ENCODE measurements at places on chromosomes 3 and 15. TPM values are rescaled to one million over a fixed set of nuclear protein-coding genes. Genes with fewer than 3 reads are reported as not detected.

GRCh38 chr15:40693904-40694687 is 878 bp upstream of the RAD51 start:
- ATAC-seq = no peak

DNA sequence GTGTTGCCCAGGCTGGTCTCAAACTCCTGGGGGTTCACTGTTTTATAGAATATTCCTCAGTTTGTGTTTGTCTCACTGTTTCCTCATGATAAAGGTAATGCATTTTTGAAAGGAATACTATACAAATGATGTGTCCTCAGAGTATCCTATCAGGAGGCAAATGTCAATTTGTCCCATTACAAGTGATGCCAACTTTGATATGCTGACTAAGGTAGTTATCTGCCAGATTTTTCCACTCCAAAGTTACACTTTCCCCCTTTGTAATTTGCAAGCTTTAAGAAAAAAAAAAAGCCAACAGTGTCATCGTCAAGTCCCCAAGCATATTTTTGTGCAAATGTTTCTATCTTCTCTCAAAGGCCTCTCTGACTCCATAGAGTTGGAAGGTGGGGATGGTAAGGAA is 9.0 kb downstream of the EIF5A2 start:
- no peak for ATAC-seq

DNA sequence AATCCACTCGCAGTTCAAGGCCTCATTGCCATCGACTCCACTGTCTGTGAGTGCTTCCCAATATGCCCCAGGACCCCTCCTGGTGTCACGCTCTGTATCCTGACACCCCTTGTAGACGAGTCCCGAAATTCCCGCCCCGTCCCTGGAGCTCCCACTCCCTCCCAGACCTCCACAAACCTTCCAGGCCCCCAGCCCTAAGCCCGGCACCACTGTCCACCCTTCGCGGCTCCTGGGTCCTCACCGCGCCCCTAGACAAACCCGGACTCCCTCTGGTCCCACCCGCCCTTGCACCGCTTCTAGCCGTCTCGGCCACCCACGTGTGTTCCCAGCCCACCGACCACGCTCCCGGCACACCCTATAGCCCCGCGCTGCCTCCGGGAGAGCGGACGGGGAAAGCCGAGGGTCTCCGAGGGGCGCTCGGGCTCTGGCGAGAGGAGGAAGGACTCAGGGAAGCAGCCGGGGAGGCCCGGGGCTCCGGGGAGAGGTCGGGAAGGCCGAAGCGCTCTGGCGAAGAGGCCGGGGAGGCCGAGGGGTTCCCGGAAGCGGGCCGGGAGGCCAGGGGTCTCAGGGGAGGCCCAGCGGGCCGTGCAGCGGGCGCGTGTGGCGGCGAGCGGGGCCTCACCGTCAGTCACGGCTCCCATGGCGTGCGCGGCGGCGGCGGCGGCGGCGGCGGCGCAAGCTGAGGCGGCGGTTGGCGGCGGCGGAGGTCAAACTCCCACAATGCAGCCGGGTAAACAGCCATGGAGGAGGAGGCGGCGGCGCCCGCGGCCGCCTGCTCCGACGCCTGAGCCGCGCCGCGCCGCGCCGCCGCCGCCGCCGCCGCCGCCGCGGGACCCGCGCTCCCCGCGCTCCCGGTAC is at the start of the genes ATXN7 and THOC7:
ATXN7 (plus strand) TSS at position 718 of the 858 bp plus-strand sequence. CDS start 48,732 bp downstream, outside the sequence.
THOC7 (minus strand) TSS at position 656 of the 858 bp plus-strand sequence; CDS start at position 641, 15 bp downstream.
- ATAC-seq = peak; percentile 76

GRCh38 chr3:61730577-61731231 is 169.3 kb downstream of the PTPRG start:
- no peak for ATAC-seq

DNA sequence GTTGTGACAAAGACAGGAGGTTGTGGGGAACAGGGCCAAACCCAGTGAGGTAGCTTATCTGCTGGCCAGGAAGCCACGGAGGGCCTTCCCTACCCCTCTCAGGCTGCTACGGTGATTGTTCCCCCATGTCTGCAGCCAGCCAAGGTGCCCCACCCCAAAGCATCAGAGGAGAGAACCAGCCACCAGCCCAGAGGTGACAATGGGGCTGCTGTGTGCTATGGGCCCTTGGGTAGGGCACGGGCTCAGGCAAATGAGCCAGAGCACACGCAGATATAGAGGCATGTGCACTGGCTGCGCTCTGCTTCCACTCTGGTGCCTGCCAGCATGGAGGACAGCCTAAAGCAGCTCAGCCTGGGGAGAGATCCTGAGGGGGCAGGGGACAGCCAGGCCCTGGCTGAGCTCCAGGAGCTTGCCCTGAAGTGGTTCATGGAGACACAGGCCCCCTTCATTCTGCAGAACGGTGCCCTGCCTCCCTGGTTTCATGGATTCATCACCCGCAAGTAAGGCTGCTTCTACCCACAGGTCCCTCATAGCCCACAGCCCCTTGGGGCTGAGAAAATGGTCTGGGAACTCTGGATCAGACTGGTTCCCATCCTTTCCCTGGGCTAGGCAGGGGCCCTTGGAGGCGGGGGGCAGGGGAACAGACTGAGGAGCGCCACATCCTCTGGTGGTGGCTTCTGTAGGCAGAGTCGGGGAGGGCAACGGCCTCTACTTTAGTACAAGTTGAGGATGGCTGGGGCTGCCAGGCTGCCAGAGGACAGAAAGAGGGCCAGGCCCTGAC is at the start of gene SH2D7:
SH2D7 (plus strand) TSS at position 301 of the 781 bp plus-strand sequence; CDS start at position 325, 24 bp downstream.
- ATAC-seq = no peak

GRCh38 chr3:49454458-49454857 is 15.6 kb upstream of the DAG1 start:
- peak; percentile 54 for ATAC-seq

DNA sequence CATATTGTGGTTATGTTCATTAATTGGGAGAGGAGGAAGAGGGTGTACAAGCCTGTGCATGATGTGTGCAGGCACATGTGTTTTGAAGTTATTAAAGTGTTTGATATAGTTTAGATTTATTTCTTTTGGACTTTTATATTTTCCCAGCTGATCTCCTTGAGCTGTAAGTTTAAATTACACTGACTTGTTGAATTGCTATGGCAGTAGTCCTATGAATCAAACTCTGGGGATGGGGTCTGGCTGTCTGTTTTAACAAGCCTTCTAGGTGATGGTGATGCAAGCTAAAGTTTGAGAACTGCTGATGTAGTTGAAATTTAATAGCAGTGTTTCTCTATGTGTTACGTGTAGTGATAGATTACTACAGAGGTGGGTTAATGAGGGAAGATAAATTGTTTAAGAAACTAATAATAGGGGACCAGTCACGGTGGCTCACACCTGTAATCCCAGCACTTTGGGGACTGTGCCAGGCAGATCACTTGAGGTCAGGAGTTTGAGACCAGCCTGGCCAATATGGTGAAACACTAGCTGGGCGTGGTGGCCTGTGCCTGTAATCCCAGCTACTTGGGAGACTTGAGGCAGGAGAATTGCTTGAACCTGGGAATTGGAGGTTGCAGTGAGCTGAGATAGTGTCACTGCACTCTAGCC is 7.0 kb downstream of the ARIH1 start:
- ATAC-seq = no peak

- no peak for ATAC-seq
Observed at GRCh38 chr3:33428734-33429133, 11.5 kb downstream of the UBP1 start.

DNA sequence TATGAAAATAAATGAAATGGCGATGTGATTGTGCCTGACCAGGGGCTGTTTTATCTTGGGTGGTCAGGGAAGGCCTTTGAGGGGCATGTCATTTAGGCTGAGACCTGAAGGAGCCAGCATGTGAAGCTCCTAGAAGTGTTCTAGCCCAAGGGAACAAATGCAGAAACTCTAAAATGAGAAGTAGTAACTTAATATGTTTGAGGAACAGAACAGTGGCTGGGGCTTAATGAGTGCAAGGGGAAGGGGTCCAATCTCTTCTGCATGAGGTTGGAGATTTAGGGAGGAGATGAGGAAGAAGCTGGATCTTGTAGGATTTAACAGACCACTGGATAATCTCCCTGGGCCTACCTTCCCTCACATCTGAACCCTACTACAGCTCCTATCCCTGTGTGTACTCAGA is 110.5 kb downstream of the AKAP13 start:
- no peak for ATAC-seq

- ATAC-seq = no peak
Observed at GRCh38 chr3:184178521-184179138, 4.0 kb downstream of the AP2M1 start.

- ATAC-seq = no peak
Observed at GRCh38 chr3:134976948-134977347, 181.9 kb downstream of the EPHB1 start.

Gene CNTN4
- total RNA-seq = 18.3 TPM

Gene LRRIQ4
- not detected for total RNA-seq

Gene TNIK
- 26.3 TPM for total RNA-seq

Gene TTLL3
- total RNA-seq = 17.7 TPM
